Fibroblast of skin of left biceps (primary cell): ENCODE measurements at places on chromosomes 2 and 18.

- DNase-seq, result no peak
These were observed 6.5 kb downstream of the SPR start for GRCh38 chr2:72893594-72894319.

DNA sequence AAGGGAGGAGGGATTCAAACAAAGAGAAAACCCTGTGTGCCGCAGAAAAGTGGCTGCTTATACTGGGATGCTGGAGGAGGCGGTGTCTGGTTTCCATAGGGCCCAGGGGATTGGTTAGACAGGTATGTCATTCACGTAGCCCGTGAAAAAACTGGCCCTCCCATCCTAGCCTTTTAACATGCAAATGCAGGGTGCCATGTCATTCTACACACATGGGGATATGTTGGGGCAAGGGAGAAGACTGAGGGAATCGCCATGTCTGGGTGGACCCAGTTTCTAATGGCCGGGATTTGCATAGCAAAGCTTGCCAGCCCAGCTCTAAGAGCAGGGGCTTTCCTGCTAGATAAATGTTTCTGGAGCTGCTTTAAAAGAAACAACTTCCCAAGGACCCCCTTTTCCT is 8.2 kb upstream of the RNU2-63P start:
- no peak for DNase-seq

- DNase-seq, result no peak
These were observed 96.1 kb upstream of the LMAN1 start for GRCh38 chr18:59454909-59455727.

- no peak for DNase-seq
These were observed 825 bp downstream of the ITGA6 start for GRCh38 chr2:172427990-172428831.
